Activated naive CD4-positive, alpha-beta T cell (primary cell): ENCODE measurements at places on chromosomes 5 and 9.
A peak's percentile ranks its signal among the peaks of the same experiment; 100 is the strongest.

GRCh38 chr9:125462861-125463291, 201.2 kb downstream of the GAPVD1 start:
- no peak for DNase-seq

DNA sequence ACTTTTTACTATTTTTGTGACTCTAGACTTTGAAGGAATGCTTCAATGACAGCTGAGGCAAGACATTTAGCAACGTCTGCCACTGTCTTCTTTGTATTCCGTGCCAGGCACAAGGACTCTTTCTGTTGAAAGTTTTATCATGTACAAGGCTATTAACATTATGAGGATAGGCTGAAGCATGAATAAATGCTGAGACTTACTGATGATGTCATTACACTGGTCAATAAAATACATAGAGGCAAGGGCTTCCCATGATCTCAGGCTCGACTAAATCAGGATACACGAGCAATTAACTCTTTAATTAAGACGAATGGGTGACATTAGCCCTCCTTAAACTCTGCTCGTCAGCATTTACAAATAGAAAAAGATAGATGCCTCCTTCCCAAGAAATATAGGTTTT, 1393.3 kb upstream of the WWC1 start:
- DNase-seq: no peak

GRCh38 chr9:134063088-134063570, 4.7 kb downstream of the BRD3 start:
- no peak for DNase-seq

- DNase-seq: no peak
Observed at GRCh38 chr5:89883967-89884366, 525.6 kb downstream of the CETN3 start.

DNA sequence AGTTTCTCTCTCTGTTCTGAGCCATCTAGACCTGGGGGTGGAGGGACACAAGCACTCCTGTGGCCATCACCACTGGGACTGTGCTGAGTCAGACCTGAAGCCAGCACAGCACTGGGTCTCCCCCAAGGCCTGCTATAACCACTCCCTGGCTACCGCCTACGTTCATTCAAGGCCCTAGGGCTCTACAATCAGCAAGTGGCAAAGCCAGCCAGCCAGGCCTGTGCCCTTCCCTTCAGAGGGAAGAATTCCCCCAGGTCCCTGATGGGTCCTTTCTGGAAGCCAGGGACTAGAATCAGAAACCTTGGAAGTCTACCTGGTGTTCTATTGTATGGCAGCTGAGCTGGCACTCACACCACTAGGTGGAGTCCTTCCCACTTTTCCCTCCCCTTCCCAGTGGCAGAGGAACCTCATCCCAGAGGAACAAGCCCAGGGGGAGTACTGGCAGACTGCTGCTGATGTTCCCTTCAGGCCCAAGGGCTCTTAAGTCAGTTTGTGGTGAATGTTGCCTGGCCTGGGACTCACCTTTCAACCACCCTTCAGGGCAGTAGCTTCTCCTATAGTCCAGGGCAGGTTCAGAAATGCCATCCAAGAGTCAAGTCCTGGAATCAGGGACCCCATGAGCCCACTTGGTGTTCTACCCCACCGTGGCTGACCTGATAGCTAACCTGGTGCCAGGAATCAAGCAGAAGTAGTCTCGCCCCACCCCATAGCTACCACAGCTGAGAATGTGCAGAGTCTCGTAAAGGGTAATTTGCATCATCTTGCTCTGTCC, 20.0 kb downstream of the JMY start:
- DNase-seq: no peak

GRCh38 chr9:125262294-125262991, 817 bp downstream of the GAPVD1 start:
- no peak for DNase-seq

GRCh38 chr9:120856700-120857099, 14.0 kb upstream of the PSMD5 start:
- DNase-seq: no peak

DNA sequence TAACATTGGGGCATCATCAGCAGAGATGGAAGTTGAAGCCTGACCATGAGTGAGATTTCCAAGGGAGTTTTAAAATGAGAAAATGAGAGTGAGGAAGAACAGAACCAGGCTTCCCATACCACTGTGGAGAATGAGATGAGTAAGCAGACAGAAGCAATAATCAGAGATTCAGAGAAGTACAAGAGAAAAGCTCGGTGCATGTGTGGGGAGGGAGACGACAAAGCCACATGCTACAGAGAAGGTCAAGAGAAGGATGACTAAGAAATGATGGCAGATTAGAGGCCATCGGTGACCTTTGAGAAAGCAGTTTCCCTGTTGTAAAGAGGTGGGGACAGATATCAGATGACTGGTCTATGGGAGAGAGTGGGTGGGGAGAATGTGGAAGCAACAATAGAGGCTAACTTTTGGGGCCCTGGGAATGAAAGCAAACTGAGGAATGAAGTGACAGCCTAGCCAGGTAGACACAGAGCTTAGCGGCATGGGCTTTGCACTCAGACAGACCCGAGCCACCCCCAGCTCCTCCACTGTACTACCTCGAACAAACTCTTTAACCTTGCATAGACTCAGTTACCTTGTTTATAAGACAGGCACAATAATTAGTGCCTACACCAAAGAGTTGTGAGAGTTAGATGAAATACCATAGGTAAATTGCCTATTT, 207.7 kb downstream of the PIK3R1 start:
- DNase-seq: no peak

- no peak for DNase-seq
Observed at GRCh38 chr5:143771189-143771588, 40.8 kb upstream of the HMHB1 start.

- no peak for DNase-seq
Observed at GRCh38 chr9:77469515-77470231, 178.4 kb downstream of the GNA14 start.

- DNase-seq: no peak
Observed at GRCh38 chr5:172347496-172348052, 64.0 kb upstream of the UBTD2 start.

- DNase-seq: peak; percentile 71
Observed at GRCh38 chr9:136485049-136486045, 2.5 kb upstream of the SEC16A start.

GRCh38 chr9:70474413-70474812, 60.0 kb upstream of the KLF9 start:
- DNase-seq: no peak

DNA sequence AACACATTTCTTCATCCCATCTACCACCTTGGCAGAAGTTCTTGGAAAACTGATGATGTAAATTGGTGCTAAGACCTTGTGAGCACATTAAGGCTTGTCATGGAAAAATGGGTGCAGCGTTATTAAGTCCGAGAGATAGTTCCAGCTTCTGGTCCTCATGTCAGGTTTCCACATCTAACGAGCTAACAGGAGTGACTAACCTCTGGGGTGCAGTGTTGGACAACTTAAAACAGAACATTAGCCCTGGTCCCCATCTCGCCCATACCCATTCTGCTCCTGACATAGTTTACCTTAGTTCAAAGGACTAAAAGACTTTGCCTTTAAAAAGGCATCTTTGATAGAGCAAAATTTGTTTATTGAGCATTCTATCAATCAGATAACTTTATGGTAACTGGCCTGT, 128.0 kb downstream of the SLC1A3 start:
- DNase-seq: no peak
